Stomach (tissue), 19 donors: ENCODE measurements at places on chromosomes 2 and 18. TPM values are rescaled to one million over a fixed set of nuclear protein-coding genes. Genes with fewer than 3 reads are reported as not detected.

DNA sequence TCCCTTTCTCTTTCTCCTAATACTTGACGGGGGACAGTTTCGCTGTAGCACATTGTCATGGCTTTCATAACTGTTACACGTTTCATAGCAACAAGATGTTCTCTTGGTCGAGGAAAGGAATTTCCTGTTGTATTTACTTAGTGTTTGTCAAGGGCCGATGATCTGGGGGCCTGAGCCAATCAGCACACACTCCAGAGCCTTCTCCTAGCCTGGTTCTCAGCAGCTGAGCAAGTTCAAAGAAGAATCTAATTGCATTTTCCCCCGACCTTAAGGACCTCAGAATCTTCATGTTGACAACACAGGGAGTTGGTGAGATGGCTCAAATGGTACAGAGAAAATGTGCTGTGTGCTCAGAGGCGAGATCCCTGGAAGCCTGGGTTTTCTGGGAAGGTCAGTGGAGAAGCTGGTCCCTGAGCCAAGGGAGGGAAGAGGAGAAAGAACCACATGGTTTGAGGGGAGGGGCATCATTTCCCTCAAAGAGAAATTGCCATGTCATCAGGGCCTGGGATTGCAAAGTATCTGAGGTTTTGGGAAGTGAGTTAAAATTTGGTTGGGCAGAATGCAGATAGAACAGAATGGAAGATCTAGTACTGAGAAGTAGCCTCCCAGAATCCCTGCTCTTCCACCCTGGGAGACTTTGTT, 76.9 kb upstream of the AGAP1 start:
- H3K27me3 ChIP-seq = no peaks in the 10 kb centered on the region
- H3K36me3 ChIP-seq = no peaks in the 10 kb centered on the region
- DNase-seq = peak; percentile 37

GRCh38 chr18:48687346-48688042, 148.7 kb downstream of the CTIF start:
- no peaks in the 10 kb centered on the region for H3K27me3 ChIP-seq
- no peak for DNase-seq
- H3K27ac ChIP-seq = no peak overlapping the region
- H3K4me1 ChIP-seq = no peaks in the 10 kb centered on the region

DNA sequence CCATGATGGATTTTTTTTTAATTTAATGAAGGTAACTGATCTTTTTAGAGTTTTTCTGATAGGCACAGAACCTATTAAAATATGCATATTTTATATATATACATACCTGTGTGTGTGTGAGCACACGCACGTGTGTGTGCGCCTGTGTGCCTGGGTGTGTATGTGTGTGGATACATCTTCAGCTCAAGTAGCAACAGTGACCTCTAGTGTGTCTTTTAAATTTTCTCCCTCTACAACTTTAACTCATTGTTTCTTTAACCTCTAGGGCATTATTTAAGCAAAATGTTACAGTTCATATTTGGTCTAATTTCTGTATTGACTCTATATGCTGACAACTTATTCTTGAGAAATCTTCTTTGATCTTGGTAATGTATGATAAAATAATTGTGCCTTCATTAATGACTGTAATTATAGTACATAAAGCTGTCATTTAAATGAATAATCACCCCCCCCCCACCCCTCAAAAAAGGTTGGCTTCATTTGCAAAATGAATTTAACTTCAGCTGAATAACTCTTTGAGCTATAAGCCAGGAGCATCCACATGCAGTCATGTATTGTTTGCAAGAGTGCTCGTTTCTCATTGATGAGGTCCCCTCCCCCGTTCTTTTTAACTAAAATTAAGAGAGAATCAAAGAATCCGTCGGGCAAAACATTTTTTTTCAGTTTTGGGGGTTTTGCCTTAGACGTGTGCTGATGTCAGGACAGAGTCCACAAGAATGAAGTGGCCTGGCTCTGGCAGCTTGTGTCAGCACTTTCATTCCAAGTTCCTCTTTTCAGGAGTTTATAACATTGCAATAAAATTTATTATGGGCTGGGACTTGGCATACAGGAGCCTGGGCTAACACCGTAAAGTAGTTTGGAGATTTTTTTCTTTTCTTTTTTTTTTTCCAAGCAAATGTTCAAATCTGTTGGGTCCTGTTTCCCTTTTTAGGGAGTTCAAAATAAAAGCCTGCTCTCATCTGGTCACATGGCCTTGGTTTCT, 80.0 kb downstream of the ETAA1 start:
- H3K4me1 ChIP-seq = no peaks in the 10 kb centered on the region
- H3K27ac ChIP-seq = no peak overlapping the region
- H3K36me3 ChIP-seq = no peaks in the 10 kb centered on the region
- no peak overlapping the region for H3K4me3 ChIP-seq
- DNase-seq = peak; percentile 82

GRCh38 chr18:69948256-69948655, 583 bp upstream of the CD226 start:
- no peak overlapping the region for H3K4me3 ChIP-seq
- no peak overlapping the region for H3K27ac ChIP-seq
- H3K27me3 ChIP-seq = no peaks in the 10 kb centered on the region
- H3K36me3 ChIP-seq = no peaks in the 10 kb centered on the region
- DNase-seq = no peak

Gene TBR1
- not detected for total RNA-seq

DNA sequence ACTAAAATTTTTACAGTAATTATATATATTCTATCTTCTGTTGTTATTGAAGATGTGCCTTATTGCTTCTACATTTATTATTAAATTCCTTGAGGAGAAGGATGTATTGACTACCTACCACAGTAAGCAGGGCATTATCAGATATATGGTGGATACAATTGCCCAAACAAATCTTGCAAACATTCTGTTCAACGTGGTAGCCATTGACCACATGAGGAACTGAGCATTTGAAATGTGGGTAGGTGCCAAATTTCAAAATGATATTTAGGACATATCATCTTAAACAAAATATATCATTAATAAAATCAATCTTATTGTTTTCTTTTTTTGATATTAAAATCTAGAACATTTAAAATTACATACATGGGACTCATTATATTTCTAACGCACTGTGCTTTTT, 11.1 kb downstream of the SCN3A start:
- no peaks in the 10 kb centered on the region for H3K27me3 ChIP-seq
- no peak for DNase-seq
- no peaks in the 10 kb centered on the region for H3K4me1 ChIP-seq
- no peak overlapping the region for H3K4me3 ChIP-seq
- no peak overlapping the region for H3K27ac ChIP-seq

DNA sequence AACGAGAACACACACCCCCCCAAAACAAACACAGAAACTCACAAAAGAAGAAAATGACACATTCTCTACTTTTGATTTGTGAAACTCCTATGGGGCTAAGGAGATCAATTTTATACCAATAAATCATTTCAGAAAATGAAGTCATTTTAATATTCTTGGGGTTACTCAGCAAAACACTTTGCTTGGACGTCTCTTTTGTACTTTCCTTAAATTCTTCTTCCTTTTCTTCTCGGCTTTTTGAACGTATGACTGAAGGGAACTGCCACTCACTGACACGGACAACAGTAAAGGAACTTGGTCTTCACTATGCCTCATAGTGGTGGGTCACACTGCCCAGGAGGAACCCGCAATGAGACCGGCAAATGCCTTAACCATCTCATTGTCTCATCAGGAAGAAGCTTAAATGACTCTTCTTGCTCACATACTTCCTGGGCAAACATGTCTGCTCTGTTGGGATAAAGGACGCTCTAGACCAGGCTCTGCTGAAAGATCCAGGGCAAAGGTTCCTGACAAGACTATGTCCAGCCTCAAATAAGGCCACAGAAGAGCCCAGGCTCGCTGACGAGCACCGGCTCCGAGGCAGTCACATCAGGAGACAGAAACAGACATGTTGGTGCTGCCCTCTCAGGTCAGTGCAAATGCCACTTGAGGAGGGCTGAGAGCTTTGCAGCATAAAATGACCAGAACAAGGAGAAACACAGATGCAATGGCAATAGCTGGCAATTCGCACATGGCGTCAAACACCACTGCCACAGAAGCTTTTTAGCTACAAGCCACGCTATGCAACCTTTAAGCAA, 205.5 kb downstream of the TGIF1 start:
- H3K36me3 ChIP-seq = no peaks in the 10 kb centered on the region
- no peaks in the 10 kb centered on the region for H3K4me1 ChIP-seq
- DNase-seq = no peak
- no peak overlapping the region for H3K27ac ChIP-seq
- H3K4me3 ChIP-seq = no peak overlapping the region

Gene IKZF2
- total RNA-seq = 19.8 TPM

DNA sequence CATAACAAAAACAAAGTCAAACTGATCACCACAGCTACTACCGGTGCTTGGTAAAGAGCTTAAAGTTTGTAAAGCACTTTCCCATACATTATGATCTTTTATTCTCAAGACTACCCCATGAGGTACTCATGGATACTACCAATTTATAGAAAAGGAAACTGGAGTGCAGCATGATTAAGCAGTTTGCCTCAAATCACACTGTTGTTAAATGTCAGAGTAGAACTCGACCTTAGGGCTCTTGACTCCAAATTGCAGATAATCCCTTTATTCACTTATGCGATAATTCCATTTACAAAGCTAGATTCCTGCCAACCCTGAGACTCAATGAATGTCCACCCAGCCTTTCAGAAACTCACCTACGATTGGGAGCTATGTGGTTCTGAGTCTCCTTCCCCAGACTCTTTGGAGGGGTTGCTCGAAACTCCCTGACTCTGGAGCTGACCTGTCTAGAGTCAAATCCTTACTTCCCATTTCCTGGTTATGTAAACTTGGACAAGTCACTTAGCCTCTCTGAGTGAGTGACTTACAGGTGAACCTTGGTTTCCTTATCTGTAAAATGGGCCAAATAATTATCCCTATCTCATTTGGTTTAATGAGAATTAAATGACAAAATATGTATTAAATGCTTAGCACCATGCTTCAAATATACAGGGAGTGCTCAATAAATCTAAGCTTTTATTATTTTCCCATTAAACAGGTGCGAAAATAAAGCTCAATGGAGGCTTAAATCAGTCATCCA, 47.4 kb downstream of the PSD4 start:
- no peaks in the 10 kb centered on the region for H3K36me3 ChIP-seq
- H3K4me3 ChIP-seq = no peak overlapping the region
- DNase-seq = no peak
- H3K27ac ChIP-seq = peak overlapping the region; percentile 91
- no peaks in the 10 kb centered on the region for H3K27me3 ChIP-seq

Gene LINC00305
- not detected for total RNA-seq

Gene FKBP1B
- 4.9 TPM for total RNA-seq

Gene RAMP1
- total RNA-seq = 22.2 TPM

GRCh38 chr2:190986221-190986953, 27.6 kb downstream of the STAT1 start:
- H3K27me3 ChIP-seq = no peaks in the 10 kb centered on the region
- no peaks in the 10 kb centered on the region for H3K4me1 ChIP-seq
- H3K4me3 ChIP-seq = no peak overlapping the region
- no peak overlapping the region for H3K27ac ChIP-seq
- peaks cover 89% of the 10 kb centered on the region for H3K36me3 ChIP-seq

DNA sequence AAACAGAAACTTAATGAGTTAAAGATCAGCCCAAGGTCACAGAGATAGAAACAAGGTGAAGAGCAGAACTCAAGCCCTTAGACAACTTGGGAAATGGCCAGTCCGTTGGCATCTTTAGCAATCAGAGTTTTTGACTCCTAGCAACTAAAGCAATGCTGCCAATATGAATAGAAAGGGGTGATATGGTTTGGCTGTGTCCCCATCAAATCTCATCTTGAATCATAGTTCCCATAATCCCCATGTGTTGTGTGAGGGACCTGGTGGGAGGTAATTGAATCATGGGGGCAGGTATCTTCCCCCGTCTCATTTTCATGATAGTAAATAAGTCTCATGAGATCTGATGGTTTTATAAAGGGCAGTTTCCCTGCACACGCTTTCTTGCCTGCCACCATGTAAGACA, 170.2 kb downstream of the DDX1 start:
- DNase-seq = no peak
- H3K27ac ChIP-seq = no peak overlapping the region
- no peaks in the 10 kb centered on the region for H3K36me3 ChIP-seq

- no peak overlapping the region for H3K27ac ChIP-seq
- no peak overlapping the region for H3K4me3 ChIP-seq
- peaks cover 11% of the 10 kb centered on the region for H3K4me1 ChIP-seq
- no peaks in the 10 kb centered on the region for H3K36me3 ChIP-seq
- no peaks in the 10 kb centered on the region for H3K27me3 ChIP-seq
Observed at GRCh38 chr18:12598181-12598930, 59.6 kb downstream of the SPIRE1 start.

- no peaks in the 10 kb centered on the region for H3K36me3 ChIP-seq
- DNase-seq = no peak
- H3K4me3 ChIP-seq = no peak overlapping the region
Observed at GRCh38 chr2:25598911-25599310, 74.5 kb downstream of the DTNB start.

DNA sequence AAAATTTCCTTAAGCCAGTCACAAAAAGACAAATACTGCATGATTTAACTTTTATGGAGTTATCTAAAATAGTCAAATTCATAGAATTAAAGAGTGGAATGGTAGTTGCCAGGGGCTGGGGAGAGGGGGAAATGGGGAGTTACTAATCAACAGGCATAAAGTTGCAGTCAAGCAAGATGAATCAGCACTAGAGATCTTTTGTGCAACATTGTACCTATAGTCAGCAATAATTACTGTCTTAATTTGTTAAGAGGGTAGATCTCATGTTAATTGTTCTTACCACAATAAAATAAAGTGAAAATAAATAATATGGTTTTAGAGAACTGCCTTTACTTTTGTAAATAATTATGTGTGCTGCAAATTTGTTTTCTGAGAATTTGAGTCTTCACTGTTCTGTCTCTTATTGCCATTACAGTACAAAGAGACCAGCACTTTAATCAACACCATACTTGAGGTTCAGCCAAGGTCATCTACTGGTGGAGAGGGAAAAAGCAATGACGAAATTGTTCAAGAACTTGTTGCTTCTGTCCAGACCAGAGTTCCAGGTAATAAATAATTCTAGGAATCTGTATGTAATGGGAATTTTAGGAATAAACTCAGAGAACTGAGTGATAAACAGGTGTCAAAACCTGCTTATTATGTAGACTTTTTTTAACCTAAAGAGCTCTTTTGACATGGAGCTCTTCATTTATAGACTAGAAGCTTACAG, 75.5 kb downstream of the TRABD2A start:
- no peak overlapping the region for H3K4me3 ChIP-seq
- no peak overlapping the region for H3K27ac ChIP-seq
- H3K4me1 ChIP-seq = no peaks in the 10 kb centered on the region
- H3K27me3 ChIP-seq = no peaks in the 10 kb centered on the region
- H3K36me3 ChIP-seq = no peaks in the 10 kb centered on the region
- DNase-seq = no peak

Gene DTNA
- 113 TPM for total RNA-seq

DNA sequence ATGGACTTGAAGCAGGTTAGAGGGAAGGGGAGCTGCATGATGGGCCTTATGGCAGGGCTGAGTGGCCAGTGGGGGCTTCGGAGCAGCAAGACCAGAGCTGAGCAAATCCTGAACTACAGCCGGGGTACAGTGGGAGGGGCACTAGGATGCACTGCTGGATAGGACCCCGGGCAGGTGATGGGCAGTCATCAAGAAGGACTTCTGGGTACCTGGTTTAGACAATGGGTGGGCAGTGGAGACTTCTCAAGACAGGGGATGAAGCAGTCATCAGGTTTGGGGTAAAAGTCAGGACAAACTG, 507.4 kb upstream of the MYT1L start:
- DNase-seq = no peak
- no peaks in the 10 kb centered on the region for H3K27me3 ChIP-seq
- no peaks in the 10 kb centered on the region for H3K36me3 ChIP-seq
- H3K27ac ChIP-seq = no peak overlapping the region
- H3K4me3 ChIP-seq = no peak overlapping the region
